ENCODE measurements at places on chromosomes 3 and 15.

DNA sequence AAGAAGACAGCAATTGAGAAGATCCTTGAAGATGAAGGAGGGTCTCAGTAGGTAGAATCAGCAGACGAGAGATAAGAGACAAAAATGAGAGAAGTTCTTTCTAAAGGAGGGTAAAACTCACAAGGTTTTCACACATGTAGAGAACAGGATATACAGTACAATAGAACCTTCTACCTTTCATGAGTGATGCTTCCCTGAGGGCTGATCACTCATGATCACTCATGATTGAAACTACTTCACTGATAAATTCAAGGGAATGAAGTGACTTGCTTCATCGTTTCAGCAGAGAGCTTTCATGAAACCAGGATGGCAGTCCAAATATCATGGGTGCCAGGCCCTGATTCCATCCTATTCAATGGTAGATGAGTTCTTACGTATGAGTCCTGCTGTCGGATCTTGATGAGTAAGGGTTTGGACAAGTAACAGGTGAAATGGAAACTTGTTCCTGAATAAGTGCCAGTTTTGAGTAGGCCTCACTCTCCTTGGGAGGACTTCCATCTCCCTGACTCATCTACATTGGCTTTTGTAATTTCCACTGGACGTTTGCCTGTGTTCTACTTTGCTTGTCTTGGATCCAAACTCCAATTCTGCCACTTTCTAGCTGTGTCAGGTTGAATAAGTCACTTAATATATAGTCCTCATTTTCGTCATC is 9.6 kb upstream of the CLDN16 start:
- DNase-seq, result no peak

DNA sequence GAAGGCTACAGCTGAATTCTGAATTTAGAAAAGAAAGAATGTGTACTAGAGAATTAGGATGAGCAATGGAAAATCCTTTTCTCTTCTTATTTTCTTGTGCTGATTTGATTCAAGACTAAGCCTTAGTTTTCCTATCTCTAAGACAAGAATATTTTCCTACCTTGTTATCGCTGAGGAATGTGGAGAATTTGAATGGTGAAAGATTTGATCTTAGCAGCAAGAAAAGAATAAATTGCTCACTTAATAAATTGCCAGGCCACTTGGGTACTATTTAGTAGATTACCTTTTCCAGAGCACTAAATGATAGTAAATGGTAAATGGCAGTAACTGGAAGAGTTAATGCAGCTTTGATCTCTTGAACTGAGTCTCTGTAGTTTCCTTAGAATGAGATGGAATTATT is 145.7 kb upstream of the MEIS2 start:
- no peak for DNase-seq

GRCh38 chr15:61659566-61660190 is 400.6 kb downstream of the VPS13C start:
- no peak for DNase-seq

DNA sequence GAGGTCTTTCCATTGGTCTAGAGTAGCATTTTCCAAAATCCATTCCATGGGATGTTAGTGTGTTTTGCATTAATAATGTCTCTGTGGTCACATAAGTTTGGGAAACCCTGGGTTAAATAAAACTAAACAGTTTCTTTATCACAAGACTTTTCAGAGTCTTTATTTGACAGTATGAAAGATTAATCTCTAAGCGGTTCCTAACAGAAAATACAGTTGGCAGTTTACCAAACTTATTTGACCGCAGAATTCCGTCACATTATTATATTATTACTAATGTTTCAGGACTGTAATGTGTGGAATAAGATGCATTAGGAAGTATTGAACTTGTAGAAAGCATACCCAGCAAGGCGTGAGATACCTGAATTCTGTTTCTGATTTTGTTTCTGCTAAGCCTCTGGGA is 71.5 kb upstream of the ADAMTSL3 start:
- DNase-seq, result no peak

- no peak for DNase-seq
These were observed 37.8 kb upstream of the SPTSSB start for GRCh38 chr3:161409069-161409468.

- DNase-seq, result no peak
These were observed 61.8 kb upstream of the TMCO5A start for GRCh38 chr15:37872661-37873060.

GRCh38 chr15:64915518-64916227 is 4.0 kb downstream of the ANKDD1A start:
- DNase-seq, result no peak

GRCh38 chr3:131655070-131655690 is 152.4 kb upstream of the MRPL3 start:
- no peak for DNase-seq

- DNase-seq, result no peak
These were observed 10.9 kb upstream of the COL6A6 start for GRCh38 chr3:130506031-130506430.

DNA sequence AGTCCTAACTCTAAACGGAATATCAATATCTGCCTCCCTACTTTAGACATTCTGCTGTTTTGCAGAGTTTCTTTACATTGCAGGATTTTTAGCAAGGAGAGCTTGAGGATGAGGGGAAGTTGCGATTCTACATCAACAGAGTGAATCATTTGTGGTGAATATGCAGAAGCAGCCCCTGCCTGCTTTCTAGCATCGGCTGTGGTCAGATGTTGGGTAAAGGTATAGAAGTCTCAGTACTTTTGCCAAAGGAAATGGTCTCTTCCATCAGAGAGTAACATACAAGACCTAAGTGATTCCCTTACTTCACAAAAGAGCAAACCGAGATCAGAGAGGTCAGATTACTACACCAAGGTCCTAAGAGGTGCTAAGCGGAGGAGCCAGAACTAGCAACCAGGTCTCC is 15.2 kb downstream of the ST3GAL6 start:
- no peak for DNase-seq

DNA sequence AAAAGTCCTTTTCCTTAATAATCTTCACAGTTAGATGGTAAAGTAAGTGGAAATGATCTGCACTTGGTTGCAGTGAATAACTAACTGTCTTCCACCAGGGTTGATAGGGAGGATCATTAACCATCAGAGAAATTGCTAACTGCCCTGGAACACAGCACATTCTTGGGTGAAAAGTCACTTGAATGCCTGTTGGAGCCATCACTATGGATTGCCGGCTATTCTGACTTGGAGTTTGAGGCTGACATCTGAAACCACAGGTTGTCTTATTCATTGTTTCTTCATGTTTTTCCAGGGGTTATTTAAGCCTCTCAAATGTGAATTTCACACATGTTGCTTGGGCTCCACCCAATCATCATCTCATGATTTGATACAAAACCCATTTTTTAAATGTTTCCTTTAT is 901.4 kb downstream of the MCTP2 start:
- no peak for DNase-seq

GRCh38 chr15:91891788-91892345 is 38.4 kb downstream of the SLCO3A1 start:
- DNase-seq, result no peak

DNA sequence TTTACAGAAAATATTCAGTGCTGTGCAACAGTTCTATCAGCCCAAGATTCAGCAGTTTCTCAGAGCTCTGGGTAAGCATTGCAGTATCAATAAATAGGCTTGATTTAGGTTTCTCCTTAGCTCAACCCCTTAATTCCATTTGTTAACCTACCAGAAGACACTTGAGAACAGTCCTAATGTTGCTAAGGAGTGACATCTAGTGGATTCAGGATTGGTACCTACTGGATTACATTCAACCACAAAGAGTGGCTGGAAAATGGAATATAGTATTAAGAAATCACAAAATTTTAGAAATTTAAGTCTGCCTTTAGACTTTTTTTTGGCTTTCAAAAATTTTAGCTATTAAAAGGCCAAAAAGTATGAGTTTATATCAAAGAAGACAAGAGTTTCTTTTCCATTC is 34.7 kb downstream of the POLG start:
- no peak for DNase-seq

DNA sequence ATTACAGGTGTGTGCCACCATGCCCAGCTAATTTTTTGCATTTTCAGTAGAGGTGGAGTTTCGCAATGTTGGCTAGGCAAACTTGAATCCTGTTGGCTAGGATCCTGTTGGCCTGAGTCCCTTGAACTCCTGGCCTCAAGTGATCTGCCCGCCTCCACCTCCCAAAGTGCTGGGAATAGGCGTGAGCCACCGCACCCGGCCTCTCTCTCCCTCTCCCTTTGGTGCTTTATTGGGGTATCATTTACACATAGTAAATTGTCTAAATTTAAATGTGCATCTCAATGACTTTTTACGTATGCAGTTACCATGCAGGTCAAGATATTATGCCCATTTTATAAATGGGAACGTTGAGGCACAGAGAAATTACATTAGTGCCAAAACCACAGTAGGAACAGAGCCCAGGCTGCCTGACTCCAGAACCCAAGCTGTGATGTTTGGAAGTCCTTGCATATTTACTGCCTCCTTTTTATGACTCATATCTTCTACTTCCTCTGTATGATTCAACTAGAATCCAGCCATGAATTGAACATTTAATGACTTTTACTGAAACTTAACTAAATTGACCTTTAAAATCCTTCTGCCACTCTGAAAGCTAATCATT is 34.0 kb upstream of the RPP14 start:
- DNase-seq, result no peak

GRCh38 chr15:25652704-25653103 is 210.4 kb downstream of the ATP10A start:
- no peak for DNase-seq

- no peak for DNase-seq
These were observed 177.0 kb downstream of the ZBBX start for GRCh38 chr3:167203062-167203461.

GRCh38 chr15:94412979-94413746 is 181.8 kb downstream of the MCTP2 start:
- DNase-seq, result no peak

DNA sequence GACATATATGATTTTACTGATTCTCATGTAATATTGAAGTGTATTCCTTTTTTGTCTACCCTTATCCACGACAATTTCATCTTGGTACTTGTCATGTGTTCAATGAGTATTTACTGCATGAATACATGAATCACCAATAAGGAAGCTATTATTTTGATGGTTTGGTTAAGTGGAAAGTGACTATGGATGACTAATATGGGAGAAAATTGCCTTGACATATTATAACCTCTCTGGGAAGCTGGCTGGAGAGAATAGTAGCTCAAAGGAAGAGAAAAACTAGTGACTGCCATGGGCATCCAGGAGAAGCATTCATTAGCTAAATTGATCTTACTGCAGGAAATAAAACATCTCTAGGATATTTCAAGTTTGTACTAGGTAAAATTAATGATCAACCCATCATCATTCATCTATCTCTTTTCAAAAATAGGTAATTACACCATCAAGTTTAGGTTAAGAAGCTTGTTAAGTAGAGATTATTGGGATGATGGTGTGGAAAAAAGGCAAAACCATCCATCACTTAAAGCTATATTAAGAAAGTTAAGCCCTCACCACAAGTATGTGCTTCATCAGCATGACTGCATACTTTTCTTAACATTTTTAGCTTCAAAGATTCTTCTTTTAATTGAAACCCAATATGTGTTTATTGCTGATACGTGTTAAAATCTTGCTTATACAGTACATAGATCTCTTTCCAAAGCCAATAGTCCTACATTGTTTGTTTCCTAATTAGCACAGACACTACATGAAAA is 455.2 kb upstream of the ARPP21 start:
- no peak for DNase-seq

DNA sequence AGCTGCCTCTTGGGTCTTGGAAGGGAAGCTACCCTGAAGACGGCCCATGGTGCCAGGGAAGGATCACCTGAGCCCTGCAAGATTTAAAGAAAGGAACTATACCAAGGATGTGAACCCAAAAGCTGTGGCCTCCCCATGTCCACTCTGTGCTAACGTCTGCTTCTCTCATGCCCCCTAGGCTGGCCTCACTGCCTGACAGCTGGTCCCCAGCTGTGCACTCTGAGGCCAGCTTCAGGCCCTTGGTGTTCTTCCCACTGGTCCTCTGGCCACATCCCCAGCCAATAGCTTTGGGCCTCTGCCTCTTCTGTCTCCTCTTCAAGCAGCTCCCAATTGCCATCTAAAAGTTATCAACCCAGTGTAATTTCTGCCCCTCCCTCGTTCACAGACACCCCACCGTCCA is 5.2 kb upstream of the LRRK1 start:
- DNase-seq, result no peak

DNA sequence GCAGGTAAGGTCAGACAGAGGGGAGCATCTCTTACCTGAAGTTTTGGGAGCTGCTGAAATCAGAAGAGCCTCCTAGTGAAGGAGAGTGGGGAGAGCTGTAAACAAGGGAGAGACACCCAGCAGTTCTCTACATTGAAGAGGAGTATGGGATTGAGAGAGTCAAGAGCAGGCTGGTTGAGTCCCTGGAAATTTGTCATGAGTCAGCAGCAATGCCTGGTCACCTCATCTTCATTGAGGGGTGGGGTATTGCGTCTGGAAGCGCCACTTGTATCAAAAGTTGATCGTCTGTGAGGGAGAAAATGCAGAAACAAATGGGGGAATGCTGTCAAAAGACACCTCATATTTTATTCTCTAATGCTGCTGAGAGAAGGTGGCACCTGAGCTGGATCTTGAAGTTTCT is 256.6 kb upstream of the CFAP20DC start:
- no peak for DNase-seq

- DNase-seq, result no peak
These were observed 295.4 kb upstream of the TPRG1 start for GRCh38 chr3:188876370-188876769.

DNA sequence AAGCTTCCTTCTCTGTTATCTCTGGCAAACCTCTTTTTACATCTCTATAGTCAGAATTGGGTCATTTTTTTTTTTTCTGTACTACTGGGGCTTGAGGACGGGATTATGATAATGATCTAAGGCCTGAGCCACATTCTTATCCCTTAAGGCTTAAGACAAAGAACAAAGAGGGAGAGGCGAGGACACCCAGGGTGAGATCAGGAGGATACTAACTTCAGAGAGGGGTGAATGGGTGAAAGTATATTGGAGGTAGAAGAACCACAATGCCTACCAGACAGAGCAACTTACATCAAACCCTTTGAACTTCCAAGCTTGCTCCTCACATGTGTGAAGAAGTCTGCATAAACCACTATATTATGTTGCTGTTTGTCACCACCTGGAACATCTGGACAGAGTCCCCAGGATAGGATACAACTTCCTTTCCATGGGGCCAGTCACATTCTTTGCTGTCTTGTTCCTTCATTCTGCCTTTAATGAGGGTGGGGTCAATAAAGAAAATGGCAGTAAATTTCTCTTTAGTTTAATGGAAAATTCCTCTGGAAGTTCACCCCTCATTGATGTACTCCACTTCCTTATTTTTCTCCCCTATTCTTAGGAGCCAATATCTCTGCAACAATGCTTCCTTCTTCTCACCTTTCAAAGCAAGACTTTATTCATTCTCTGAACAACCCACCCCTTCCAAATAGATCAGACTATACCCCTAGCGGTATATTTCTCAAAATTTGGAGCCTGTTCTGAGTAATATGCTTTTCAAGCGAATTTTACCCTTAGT is 9.1 kb upstream of the PDCD6IP start:
- no peak for DNase-seq

All from central memory CD8-positive, alpha-beta T cell (primary cell).